ENCODE measurements at places on chromosomes 6 and 20.

DNA sequence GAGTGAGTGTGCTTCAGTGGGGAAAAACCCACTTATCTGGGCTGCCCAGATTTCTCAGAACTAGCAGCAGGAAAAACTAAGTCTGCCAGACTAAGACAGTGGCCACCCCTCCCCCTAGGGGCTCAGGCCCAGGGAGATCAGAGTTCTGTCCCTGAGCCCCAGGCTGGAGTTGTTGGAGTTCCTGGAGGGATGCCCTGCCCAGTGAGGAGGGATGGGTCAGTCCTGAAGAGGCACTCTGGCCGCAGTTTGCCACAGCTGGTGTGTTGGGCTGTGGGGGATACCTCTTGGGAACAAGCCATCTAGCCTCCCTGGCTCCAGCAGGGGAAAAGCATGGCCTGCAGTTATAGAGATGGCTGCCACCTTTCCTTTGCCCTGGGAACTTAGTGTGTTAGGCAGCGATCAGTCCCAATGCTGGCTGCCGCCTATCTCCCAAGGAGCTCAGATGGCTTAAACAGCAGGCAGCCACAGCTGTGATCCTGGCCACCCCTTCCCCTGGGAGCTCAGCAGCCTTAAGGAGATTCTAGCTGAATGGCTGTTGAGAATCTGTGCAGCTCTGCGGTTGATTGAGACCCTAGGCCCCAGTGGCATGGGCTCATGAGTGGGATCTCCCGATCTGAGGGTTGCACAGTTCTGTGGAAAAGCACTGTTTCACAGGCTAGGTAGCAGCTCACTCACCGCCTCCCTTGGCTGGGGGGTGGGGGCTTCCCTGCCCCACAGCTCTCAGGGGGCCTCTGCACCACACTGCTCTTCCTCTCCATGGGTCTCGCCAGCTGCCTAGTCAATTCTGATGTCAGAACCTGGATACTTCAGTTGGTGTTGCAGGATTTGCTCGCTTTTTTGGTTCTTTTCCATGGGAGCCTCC lies 13.2 kb downstream of the SIRPG start:
- DNase-seq: no peak

DNA sequence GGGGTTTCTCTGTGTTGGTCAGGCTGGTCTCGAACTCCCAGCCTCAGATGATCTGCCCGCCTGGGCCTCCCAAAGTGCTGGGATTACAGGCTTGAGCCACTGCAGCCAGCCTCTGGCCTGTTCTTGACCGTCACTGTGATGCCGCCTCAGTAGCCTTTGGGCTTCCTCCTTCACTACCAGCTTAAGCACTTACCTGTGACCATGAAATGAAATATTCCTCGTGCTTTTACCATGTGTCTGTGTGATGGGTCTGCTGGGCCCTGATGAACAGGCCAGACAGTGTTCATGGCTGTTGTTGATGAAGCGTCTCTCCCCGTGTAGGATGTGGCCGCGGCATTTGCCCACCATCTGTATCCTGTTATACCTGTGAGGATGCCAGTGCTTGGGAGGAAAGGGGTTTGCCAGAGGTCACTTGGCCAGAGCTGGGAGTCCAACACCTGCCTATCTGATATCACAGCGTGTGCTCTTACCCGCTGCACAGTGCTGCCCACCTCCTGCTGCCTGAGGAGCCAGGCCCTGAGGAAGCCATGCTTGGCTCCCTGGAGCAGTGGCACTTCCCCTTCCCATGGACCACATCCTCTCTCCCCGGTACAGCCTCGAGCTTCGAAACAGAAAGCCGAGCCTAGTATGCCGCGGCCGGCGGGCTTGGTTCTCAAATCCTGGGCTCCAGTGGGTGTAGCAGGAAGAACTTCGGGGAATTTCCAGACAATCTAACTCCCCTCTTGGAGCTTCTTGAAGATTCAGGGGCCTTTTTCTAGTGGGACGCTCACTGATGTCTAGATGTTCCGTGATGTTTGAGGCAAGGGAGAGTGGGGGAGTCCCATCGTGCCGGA lies 167.9 kb downstream of the ZDHHC14 start:
- DNase-seq: no peak

- no peak for DNase-seq
Observed at GRCh38 chr6:69775585-69775849, 21.3 kb downstream of the LMBRD1 start.

GRCh38 chr6:143614235-143614634 lies 63.5 kb upstream of the PHACTR2 start:
- DNase-seq: no peak

DNA sequence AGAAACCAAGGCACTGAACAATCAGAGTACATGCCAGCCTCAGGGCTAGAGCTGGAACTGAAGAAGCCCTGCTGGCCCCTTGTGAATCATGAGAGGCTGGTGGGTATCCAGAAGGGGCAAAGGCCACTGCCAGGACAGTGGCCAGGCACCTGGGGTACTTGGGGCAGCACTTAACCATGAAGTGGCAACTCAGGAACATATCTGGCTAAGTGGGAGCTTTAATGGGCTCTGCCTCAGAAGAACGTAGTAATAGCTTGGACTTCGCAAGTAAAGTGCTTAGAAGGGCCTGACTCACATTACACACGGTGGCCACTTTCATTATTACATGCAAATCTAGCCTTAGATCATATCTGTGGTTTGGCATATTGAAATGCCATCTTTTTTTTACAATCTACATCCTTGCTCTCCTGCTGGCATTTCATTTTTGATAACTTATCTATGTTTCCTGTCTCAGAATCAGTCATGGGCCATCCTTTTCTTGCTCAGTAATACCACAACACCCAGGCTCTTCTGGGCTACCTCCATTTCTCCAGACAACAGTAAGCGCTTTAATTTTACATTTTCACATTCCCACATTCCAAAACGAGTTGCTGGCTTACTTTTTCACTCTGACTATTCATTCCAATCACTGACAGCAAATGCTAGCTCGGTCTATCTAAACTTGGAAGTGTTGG lies 21.6 kb downstream of the NAPB start:
- no peak for DNase-seq
